ENCODE measurements at places on chromosomes 3 and 15.
A peak's percentile ranks its signal among the peaks of the same experiment; 100 is the strongest.

- DNase-seq = no peak
These were observed 6.9 kb upstream of the ALPK3 start for GRCh38 chr15:84810073-84810840.

- DNase-seq = peak; percentile 41
These were observed 624 bp downstream of the AKAP13 start for GRCh38 chr15:85380812-85381642.

DNA sequence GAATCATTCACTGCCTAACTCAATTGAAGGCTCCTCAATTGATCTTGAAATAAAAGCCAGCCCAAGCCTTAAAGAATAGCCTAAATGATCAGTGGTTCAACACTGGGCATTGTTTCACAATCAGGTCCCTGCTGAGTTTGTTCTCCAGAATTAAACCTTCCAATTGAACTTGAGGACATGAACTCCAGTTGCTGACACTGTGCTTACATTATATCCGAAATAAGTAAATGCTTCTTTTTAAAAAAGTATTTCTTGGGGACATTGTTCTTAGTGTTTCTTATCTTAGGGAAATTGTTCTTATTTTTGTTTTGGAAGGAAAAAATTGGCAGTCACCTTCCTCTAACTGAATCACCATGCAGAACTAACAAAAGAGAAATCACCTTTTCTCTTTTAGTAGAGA is 450.2 kb downstream of the RBMS3 start:
- no peak for DNase-seq

DNA sequence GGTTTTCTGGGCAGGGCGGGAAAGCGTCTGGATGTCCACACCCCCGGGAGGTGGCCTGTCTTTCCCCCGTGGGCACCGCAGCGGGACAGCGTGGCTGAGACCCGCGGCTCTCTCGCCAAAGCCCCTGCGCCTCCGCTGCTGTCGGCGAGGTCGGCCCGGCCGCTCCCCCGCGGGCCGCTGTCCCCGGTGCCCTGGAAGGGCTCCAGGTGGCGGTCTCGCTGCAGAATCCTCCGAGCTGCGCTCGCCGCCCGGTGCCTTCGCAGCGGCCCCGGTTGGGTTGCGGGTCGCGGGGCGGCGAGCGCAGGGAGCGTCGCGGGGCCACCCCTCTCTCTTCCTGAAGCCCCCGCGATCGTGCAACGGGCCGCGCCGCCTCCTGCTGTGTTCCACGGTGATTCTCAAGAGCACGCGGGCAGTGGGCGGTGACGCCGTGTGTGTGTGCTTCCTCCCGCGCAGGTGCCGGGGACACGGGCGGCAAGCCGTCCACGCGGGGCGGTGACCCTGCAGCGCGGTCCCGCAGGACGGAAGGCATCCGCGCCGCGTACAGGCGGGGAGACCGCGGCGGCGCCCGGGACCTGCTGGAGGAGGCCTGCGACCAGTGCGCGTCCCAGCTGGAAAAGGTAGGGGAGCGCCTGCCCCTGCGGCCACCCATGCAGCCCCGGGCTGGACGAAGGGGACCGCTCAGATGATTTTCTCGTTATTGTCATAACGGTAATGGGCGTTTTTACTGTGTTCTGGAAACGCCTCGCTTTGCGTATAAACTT is 54.4 kb downstream of the LRRK1 start:
- peak; percentile 25 for DNase-seq

DNA sequence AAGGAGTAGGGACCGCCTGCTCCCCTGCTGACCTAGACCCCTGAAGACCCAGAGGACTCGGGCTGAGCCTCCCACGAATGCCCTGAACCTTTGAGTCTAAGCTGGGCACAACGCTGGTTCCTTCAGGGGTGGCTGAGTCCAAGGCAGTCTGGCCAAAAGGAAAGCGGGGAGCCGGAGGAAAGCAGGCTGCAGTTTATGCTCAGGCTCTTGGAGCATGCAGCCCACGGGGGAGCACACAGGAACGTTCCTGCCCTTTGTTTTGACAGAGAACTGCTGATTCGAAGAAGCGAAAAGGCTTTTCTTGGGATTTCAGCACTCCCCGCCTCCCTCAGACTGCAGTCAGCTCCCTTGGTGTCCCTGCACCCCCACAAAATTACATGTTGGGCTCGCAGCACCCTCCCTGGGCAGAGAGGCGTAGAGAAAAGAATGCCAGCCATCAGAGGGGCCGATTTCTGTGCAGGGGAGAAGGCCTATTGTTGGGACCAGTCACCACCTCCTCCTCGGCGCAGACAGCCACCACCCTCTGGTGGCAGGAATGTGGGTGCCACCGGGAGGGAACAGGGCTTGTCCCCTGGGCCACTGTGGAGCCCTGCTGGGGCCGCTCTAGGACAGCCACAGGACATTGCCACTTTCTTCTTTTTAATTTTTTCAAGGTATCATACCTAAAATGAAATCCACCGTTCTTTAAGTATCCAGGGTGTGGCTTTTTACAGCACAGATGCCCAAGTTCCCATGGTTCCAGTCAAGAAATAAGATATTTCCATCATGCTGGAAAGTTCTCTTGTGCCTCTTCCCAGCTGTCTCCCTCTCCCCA is 72.2 kb downstream of the SMAD6 start:
- DNase-seq = peak; percentile 85

DNA sequence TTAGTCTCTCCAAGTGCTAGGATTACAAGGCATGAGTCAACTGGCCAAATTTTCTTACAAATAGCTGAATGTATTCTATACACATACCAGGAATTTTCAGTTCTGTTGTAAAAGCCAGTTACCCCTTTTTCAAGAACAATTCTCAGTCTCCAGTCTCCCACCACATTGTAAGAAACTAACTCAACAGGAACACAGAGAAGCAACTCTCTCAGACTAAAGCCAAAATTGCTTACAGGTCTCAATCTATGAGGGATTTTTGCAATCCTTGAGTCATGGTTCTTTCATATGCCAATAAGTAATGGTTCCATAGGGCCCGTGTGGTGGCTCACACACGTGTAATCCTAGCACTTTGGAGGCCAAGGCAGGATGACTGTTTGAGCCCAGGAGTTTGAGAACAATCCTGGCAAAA is 8.5 kb downstream of the IP6K2 start:
- DNase-seq = no peak

- no peak for DNase-seq
These were observed 53.4 kb downstream of the LSM3 start for GRCh38 chr3:14231998-14232501.

- no peak for DNase-seq
These were observed 98.5 kb downstream of the MTHFS start for GRCh38 chr15:79798311-79798710.

DNA sequence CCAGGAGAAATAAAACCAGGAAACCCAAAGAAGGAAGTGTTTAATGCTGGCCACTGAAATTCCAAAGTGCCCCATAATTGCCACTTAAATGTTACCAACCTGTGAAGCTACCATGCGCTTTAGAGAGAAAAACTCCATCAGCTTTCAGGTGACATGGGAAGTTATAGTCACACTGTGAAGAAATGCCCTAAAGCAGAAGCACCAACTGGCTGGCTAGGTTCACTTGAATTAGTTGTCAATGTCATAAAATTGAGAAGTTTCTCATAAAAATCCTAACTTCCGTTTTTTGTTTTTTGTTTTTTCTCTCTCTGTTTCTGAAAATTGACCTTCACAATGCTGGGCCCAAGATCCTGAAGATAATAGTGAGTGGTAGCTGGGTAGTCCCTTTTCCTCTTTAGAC is 167.9 kb upstream of the CTNNB1 start:
- DNase-seq = no peak

GRCh38 chr15:99584081-99584600 is 18.4 kb downstream of the MEF2A start:
- DNase-seq = no peak
